Germinal center (tissue), 1 donor: ENCODE measurements at places on chromosomes 4 and X.
A peak's percentile ranks its signal among the peaks of the same experiment; 100 is the strongest.

GRCh38 chr4:166501941-166502382 is 628.9 kb downstream of the TLL1 start:
- peak; percentile 9 for DNase-seq

GRCh38 chr4:65007841-65008439 is 598.7 kb upstream of the TECRL start:
- DNase-seq: no peak

DNA sequence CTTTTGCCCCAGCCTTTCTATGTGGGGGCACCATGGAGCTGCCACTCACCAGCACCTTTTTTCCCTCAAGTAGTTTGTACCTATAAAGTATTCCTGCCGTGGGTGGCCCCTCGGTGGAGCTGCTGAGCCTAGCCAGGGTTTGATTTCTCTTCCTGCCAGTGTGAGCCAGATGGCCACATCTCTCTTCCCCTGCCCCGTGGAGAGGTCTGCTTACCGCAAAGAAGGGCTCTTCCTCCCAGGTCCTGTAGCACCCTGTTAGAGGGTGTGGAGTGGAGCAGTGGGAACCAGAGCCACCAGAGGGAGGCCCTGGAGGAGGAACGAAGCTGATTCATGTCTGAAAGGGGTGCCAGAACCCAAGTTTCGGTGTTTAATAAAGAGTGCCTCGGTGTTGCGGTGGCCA is 95.4 kb downstream of the PTTG2 start:
- no peak for DNase-seq

- no peak for DNase-seq
These were observed 16.6 kb downstream of the GPKOW start for GRCh38 chrX:49106930-49107329.

DNA sequence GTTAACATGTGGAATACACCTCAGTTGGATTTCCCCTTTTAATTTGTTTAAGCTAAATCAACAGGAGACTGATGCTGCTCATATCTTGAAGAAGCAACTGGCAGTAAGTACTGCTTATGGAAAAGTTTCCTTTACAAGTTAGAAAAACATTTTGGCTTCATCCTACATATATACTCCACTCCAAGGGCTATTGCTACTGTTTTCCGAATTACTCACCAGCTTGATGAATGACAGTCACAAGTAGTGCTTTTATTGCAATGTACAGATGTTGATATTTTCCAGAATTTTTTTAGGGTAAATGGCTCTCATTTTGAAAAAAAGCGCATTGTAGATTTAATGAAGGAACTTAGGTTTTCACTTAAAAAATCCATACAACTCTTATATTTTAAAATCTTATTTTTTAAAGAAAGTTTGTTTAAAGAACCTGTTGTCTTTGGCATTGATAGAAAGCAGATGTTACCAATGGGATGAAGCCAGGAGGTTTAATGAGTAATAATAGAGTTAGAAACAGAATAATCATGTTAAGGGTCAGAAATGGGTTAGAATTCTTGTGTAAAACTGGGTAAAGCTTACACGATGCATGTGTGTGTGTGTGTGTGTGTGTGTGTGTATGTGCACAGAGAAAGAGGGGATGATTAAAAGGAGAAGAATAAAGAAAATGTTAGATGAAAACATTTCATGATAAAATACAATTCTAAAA is 272.9 kb downstream of the CFAP299 start:
- DNase-seq: no peak

GRCh38 chr4:162682651-162683050 is 484.0 kb downstream of the NAF1 start:
- no peak for DNase-seq

- no peak for DNase-seq
These were observed 115.8 kb upstream of the BMPR1B start for GRCh38 chr4:94641702-94642560.

- no peak for DNase-seq
These were observed 976.8 kb upstream of the ADGRL3 start for GRCh38 chr4:60223208-60223923.

DNA sequence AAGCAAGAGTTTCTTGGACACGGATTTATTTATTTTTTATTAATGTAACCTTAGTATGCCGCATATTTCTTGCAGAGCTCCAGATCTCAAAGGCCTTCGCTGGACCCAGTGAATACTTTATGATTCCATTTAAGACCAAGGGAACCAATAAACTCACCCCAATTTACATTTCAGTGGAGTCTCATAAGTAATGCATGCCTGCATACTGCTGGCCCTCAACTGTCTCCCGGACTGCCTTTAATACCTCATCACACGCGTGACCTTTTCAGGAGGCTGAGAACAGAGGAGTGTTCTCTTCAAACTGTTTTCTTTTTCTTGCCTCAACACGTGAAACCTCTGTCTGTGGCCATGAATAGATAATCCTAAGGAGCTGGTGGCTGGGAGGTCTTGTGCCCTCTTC is 240.9 kb downstream of the STIM2 start:
- DNase-seq: no peak

DNA sequence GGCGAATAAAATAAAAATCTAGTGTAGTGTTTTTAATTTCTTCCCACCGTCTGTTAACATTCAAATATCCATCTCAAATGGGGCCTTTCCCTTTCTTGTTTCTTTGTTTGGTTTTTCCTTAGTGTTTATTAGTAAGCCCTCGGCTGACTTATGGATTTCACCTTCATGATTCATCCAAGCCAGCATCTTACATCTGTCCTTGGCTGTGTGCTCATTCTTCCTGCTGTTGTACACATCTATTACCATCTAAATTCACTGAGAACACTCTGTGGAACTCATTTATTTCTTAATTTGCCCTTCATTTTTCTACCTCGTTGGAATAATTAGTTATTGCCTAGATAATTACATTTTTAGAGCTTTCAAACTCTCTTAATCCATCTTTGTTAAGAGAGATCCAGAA is 84.9 kb downstream of the SPCS3 start:
- no peak for DNase-seq

DNA sequence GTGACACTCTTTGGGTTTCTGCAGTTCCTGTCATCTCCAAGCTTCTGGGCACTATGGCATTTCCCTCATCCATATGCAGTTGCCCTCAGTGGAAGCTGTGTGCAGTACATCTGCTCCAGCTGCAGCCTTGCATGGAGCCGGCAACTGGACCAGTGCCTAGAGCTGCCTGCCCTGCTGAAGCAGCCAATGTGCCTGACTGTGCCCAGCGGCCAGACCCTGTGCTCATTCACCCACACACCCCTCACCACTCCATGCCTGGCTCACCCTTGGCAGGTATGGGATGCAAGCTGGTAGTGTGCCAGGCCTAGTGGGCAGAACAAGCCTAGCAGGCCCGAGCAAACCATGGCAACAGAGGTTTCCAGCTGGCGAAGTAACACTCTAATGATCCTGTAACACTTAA is 370.8 kb downstream of the FSTL5 start:
- no peak for DNase-seq

GRCh38 chrX:119374736-119375135 is 24.4 kb upstream of the SLC25A43 start:
- DNase-seq: no peak

DNA sequence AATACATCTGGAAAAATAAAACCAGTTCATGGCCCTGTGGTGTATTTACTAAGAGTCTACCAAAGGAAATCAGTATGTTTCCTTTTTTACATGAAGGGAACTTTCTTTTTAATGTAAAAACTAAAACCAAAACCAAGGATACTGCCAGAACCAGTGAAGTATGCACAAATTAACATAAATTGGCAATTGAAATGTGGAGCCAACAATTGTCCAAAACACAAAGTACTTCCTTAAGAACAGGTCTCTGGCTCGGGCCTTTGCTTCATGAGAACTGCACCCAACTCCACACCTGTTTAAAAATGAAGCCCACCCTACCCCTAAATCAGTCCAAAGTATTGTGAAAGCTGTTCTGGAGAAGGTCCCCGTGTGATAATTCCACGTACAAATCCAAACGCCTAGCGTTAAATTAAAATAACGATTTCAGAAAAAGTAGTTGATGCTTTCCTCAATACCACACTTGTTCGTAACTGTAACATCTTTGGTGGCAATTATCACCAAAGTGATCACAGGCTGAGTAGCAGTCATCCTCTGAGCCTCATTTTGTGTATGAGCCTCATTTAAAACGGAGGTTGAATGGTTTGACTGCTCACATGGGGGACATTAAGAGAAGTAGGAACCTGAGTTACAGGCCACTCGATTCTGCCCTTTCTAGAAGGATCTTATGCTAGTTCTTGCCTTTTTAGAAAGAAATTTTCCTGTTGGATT is 93.0 kb downstream of the GEMIN8 start:
- DNase-seq: no peak

DNA sequence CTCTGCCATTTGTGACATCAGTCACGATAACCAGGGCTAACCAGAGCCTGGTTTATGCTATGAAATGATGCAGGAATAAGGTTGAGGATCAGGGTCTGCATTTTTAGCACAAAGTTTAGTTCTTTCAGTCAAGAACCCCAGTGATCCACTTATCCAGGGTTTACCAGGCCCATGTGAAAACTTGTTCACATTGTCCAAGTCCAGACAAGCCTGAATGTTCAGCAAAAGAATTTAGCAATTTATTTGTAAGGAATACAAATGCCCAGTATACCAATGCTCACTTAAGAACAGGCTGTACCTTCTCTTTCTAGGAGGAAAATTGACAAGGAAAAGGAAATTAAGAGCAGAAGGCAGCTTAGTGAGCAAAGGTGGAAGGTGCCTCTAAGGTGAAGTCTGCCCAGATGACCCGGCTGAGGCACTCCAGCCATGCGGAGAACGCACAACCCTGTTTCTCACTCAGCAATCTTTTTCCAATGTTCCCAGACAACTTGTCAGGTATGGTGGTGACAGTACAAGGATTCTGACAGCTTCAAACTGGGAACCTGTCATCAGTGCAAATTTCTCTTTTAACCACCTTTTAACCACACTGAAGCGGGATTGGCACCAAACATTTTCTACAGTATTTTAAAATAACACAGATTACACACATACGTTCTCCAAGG is 54.0 kb downstream of the TBC1D9 start:
- DNase-seq: no peak
